ENCODE measurements at places on chromosomes 6 and 20.
A peak's percentile ranks its signal among the peaks of the same experiment; 100 is the strongest.

GRCh38 chr20:16785226-16785625 lies 37.1 kb downstream of the OTOR start:
- no peak for DNase-seq

- DNase-seq, result no peak
Observed at GRCh38 chr6:84284428-84285049, 57.1 kb upstream of the CEP162 start.

DNA sequence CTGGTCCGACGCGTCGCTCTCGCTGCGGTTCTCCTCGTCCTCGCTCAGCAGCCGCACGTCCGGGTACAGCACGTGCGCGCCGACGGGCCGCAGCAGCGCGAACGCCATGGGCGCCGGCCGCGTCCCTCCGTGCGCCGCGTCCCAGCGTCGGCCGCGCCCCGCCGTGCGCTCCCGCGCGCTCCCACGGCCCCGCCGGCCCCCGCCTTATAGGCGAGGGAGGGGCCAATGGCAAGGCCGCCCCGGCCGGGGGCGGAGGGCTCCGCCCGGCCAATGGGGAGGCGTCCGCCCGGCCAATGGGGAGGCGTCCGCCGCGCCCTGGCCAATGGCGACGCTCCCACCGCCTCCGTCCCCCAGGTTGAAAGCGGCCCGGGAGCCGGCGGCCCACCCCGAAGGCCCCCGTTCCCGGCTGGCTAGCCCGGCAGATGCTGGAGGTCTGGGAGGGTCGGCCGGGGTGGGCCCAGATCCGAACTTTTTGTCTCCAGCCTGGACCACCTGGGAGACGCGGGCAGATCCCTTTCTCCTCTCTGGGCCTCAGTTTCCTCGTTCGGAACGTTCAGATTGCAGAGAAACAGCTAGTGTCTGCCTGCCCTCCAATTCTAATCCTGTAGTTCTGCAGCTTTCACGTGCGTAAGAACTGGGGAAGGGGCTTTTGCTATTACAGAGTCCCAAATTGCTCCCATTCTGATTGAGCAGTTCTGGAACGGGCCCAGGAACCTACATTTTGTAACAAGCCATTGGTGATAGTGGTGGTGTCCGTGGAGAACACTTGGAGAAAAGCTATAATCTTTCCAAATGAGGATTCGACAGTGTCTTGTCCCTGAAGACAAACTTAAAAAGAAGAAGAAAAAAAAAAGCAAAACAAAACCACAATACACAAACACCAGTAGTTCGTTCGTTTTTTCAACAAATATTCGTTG lies at the start of gene TCF15:
TSS of gene TCF15 (minus strand) at position 180 of the 917 bp plus-strand sequence. CDS start at position 108, 72 bp downstream.
- peak; percentile 33 for DNase-seq

- no peak for DNase-seq
Observed at GRCh38 chr20:33979094-33979493, 14.6 kb upstream of the RALY start.

- no peak for DNase-seq
Observed at GRCh38 chr6:75205776-75206575, at the start of gene COL12A1. TSS of gene COL12A1 (minus strand) at chr6:75206053. CDS start at chr6:75202792, 3,261 bp downstream.

- DNase-seq, result no peak
Observed at GRCh38 chr20:16350465-16350864, 222.8 kb downstream of the KIF16B start.

DNA sequence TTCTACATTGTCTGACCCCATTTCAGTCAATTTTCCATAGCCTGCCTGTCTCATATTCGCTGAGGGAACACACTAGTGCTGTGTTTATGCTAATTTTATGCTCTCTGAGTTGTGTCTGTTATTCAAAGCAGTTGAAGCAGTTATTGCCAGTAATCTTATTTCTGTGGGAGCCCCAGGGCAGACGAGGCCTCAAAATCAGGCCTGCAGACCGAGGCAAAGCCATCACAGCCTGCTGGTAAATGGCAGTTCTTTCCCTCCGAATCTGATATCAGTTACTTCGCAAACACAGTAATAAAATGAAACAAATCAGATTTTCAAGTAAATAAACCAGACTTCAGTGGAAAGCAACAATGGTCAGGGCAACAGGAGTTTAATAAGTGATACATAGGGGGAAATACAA lies 508.4 kb downstream of the PKHD1 start:
- DNase-seq, result no peak

DNA sequence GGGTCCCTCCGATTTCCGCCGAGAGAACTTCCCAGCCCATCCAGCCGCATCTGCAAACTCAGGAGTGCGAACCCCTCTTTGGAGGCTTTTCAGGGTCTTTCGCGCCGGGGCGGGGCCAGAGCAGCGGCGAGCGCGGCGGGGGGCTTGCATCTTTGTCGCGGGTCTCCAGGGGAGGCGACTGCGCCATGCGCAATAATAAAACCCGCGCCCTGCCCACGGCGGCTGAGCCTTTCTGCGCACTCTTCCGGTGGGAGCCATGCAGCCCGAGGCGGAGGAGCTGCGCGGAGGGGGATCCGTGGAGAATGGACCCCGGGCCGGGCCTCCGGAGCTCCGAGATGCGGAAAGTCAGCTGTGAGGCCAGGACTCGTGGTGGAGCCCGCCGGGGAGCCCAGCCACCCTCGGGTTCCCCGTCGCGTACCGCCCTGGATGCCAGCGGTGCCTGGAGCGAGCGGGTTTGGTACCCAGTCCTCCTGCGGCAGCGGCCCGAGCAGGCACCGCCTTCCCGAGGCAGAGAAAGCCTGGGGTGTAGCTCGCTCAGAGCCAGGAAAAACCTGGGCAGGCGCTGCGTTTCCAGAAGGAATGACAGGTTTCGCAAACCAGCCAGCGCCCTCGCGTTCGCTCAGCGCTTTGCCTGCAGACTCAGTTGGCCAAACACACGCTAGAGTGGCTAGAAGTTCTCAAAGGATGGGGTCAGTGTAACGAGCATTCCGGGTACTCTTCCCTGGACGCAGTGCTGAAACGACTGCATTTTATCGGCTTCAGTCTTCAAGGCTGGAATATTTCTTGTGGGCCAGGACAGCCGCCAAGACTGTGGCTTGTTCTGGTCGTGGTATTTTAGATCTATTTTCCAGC lies 1.2 kb downstream of the AKAP12 start:
- no peak for DNase-seq

- DNase-seq, result no peak
Observed at GRCh38 chr6:69848552-69848951, 17.8 kb upstream of the COL19A1 start.

GRCh38 chr6:148497257-148497656 lies 154.6 kb downstream of the SASH1 start:
- DNase-seq, result no peak

GRCh38 chr20:54097236-54097529 lies 26.8 kb upstream of the BCAS1 start:
- no peak for DNase-seq

DNA sequence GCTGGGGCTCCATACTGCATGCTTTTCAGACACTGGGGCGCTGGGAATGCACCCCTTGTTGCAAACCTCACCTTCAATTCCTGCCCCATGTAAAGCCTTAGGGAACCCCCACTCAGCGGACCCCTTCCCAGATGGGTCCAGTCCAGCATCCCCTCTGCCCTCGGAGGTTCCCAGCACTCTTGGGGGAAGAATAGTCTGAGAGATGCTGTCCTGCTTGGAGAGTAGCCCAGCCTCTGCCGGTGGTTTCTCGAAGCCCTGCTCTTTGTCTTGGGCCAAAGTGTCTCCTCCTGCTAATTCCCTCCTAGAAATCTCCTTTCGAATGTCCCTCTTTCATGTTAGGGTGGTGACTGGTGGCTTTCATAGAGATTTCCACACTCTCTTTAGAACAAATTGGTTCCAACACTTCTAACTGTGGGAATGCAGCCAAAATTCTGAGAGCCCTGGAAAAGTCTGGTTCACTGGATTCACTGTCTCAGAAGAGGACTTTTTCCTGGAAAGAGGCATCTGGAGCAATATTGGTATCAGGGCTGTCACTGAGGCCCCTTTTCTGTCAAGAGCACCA lies 24.9 kb upstream of the SULF2 start:
- DNase-seq, result no peak

DNA sequence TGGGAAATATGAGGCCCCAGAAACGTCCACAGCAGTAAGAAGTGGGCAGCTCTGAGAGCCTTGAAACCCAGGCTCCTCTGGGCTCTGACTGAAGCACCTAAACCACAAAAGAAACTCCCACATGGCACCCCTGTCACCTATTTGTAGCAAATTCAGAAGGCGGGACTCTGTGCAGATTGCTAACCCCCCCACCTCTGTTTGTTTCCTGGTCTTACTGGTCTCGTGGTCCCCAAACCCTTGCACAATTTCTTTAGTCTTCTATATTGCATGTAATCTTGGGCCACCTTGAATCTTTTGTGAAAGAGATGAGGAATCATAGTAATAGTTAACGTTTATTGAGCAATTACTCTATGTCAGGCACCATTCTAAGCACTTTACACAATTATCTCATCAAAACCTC lies 154.3 kb downstream of the PREX1 start:
- no peak for DNase-seq

DNA sequence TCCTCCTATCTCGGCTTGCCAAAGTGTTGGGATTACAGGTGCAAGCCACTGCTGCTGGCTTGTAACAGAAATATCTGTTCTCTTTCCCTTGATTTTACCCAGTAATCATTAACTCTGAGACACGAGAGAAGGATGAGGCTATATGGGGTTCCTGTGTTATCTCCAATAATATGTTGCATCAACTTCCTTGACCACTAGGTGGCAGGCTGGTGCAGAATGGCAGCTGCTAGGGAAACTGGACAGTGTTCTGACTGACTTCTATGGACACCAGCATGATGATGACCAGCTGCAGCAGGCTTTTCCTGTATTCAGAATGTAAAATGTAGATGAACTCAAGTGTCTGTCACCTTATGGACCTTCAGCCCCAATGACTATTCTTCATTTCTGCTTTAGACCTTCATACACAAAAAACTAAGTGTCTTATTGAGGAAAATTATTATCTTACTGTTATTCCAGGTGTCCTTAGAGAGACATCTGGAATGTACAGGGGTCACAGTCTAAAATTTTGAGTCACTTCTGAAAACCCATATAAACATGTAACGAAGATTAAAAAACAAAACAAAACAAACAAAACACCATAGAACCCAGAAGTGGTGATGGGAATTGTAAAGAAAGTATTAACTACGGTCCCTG lies 20.4 kb upstream of the CD109 start:
- DNase-seq, result no peak

DNA sequence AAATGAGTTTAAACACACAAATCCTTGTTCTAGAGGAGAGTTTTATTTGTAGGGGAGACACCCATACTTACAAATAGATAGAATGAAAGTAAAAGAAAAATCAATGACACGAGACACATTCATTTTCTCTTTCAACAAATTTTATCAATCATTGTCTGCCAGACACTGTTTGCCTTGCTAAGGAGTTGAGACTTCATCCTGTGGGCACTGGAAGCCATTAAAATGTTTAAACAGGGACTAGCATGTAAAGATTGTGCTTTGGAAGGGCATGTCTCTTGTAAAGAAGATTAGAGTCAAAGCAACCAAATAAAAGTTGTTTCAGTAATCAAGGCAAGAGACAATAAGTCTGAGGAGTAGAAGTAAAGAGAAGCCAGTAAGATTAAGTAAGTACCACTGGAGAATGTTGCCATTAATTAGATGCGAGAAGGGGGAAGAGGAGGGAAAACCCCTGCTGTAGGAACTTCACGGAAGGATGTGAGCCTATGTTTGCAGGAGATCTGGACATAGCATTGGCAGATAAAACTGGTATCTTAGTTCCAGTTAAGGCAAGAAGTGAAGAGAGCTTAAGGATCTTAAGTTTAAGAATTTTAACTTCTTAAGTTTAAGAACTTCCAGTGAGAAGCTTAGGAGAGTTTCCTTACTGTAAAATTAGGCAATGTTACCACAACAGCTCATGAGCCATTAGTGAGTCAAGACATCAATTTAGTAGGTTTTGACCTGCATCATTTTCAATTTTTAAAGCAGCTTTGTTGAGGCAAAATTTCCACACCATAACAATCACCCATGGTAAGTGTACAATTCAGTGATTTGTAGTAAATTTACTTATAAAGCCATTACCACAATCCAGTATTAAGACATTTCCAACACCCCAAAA lies 117.0 kb upstream of the UST start:
- DNase-seq, result no peak

DNA sequence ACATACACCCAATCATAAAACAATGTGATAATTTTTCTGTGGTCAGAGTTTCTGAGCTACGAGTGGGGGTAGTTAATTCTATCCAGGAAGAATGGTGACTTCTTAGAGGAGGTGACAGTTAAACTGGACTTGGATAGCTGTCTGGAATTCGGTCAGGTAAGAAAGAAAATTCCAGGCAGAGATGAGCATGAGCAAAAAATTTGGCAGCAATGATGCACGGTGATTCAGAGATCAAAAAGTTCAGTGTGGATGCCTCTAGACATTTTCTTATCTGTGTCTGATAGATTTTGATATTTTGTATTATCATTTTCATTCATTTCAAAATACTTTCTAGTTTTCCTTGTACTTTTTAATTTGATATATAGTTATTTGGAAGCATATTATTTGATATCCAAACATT lies 12.0 kb downstream of the RAET1E start:
- no peak for DNase-seq

DNA sequence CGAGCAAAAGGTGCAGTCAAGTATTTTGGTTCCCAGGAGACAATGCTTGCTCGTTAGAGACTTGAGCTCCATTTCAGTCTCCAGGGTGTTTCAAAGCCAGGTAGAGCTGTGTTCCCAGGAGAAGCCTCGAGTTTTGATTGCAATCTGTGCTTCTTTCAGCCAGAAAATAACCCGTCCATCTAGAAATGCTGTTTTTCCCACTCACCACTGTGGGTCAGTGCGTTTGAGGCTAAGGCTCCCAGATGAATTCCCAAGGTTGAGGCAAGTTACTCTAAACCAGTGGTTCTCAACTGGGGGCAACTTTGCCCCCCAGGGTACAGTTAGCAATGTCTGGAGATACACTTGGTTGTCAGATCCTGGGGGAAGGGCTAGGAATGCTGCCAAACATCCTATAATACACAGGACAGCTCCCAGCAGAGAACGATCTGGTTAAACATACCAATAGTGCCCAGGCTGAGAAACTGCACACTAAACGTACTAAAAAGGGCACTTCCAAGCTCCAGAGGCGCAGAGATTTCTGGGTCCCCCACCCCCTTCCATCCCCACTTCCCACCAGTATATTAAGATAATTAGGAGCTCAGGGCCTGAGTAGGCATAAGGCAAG lies 13.8 kb downstream of the BMP7 start:
- no peak for DNase-seq

GRCh38 chr6:53979468-53980067 lies 131.7 kb upstream of the MLIP start:
- no peak for DNase-seq

DNA sequence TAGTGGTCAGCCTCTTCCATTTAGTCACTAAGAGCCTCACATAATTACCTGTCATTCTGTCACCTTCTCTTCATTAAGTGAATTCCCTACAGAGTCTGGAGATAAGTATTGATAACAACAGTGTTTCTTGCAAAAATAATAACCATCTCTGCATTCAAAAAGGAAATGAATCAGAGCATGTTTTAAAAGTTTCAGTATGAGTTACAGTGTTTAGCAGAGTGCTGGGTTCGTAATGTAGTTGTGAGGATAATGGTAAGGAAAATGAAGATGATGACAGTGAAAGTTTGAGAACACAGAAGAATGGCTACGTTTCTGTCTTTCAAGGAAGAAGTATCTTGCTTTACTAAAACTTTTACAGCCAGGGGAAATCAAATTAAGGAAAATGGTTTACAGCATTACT lies 31.3 kb downstream of the GPRC6A start:
- no peak for DNase-seq
